DMS 273 treated with DMSO at 0.1 percent for 48 hours (cell line): ENCODE measurements at places on chromosomes 3 and 15.

- DNase-seq, result no peak
Measured at GRCh38 chr3:15952543-15953175, 154.9 kb upstream of the ANKRD28 start.

DNA sequence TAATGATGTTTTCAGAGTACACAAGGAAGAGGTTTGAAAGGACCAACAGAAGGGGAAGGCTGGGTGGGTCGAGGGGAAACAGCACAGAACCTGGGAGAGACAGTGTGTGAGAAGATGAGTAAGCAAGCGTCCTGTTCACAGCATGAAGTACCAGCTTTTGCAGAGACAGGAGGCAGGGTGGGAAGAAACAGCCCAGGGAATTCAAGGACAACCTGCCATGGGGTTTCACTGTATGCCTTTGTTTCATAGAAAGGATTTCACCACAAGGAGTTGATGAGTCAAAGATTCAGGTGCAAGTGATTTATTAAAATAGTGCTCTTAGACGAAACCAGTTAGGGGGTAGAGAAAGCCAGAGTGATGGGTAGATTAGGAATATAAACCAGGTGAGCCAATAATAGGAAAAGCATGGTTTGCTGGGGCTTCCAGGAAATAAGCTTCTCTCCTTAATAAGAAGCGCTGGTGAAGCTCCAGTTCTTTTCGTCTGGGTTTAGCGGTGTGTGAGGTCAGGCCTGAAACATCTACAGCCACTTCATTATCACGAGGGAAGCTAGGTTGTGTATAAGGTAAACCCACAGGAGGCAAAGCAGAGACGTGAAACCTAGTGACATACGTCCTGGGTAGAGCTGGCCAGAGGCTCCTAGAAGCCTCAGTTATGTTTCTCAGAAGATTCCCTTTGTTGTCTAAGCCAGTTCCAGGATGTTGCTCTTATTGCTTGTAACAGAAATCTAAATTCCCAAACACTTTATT, 3.9 kb downstream of the HHLA2 start:
- no peak for DNase-seq

DNA sequence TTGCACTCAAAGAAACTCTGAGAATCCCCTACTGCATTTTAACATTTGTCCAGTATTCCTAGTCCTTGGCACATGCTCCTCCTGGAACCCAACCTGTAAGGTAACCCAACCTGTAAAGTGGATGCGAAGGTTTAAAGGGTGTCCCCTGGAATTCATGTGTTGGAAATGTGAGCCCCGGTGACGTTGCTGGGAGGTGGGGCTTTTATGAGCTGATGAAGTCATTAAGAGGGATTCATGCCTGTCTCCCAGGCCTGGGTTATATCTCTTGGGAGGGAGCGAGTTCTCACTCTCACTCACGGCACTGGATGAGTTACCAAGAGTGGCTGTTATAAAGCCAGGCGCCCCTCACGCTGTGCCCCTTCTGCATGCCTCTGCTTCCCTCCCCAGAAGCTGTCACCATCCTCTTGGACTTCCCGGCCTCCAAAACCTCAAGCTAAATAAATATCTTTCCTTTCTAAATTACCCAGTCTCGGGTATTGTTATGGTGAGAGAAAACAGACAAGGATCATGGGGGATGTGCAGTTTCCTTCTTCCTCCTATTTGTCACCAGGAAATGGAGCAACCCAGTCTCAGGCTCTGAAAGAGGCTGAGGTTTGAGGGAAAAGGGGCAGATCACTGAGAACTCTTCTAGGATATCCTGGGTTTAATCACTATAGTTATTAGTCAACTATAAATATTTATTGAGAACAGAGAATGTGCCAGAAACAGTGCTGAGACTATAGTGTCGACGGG, 7.6 kb downstream of the XXYLT1 start:
- DNase-seq, result no peak

- no peak for DNase-seq
Measured at GRCh38 chr3:99645277-99646106, 7.1 kb downstream of the COL8A1 start.

- DNase-seq, result no peak
Measured at GRCh38 chr15:42716626-42717025, 20.3 kb downstream of the CDAN1 start.

DNA sequence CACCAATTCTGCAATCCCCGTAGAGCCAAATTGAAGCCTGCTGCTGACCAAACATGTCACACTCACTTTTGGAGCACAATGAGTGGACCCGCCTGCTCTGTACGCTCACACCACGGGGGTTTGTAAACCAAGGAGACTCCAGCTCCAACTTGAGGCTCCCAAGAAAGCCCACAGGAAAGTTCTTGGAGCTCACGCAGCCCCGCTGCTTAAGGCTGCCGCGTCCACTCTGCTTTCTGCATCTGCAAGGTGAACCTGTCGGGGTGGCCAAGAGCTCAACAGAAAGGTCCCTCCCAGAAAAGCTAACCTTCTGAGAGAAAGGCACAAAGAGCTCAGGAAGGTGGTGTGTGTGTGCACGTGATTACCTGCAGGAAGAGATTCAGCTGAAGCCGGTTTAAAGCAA, 94.9 kb downstream of the PCSK6 start:
- DNase-seq, result no peak

GRCh38 chr15:91981821-91982800, 128.6 kb downstream of the SLCO3A1 start:
- DNase-seq, result no peak

- no peak for DNase-seq
Measured at GRCh38 chr3:178479446-178479845, 56.8 kb upstream of the KCNMB2 start.

DNA sequence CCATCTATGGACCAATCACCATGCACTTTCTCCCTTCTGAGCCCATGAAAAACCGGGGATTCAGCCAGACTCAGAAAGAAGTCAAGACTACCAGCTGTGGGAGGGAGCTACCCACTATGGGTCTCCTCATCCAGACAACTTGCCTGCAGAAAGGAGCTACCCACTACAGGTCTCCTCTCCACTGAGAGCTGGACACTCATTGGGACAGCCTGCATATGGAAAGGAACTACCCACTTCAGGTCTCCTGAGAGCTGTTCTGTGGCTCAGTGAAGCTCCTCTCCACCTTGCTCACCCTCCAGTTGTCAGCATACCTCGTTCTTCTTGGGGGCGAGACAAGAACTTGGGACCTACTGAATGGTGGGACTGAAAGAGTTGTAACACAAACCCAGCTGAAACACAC, 22.3 kb upstream of the ZBED2 start:
- DNase-seq, result no peak

GRCh38 chr3:197335428-197336132, 37.2 kb upstream of the DLG1 start:
- no peak for DNase-seq

GRCh38 chr3:151804267-151804666, 9.6 kb upstream of the AADAC start:
- no peak for DNase-seq

- peak; percentile 49 for DNase-seq
Measured at GRCh38 chr3:123123716-123124616, 57.1 kb downstream of the PDIA5 start.

- peak; percentile 21 for DNase-seq
Measured at GRCh38 chr3:143120716-143121240, 1.2 kb downstream of the CHST2 start.

- no peak for DNase-seq
Measured at GRCh38 chr3:172096881-172097420, 57.6 kb downstream of the FNDC3B start.

DNA sequence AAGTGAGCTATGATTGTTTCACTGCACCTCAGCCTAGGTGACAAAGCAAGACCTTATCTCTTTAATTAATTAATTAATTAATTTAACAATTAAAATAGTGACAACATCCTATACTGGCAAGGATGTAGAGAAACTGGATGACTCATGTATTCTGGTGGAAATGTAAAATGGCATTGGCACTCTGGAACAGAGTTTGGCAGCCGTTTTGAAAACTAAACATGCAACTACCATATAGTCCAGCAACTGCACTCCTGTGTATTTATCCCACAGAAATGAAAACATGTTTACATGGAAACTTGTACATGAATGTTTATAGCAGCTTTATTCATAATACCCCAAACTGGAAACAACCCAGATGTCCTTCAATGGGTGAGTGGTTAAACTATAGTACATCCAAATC, 56.6 kb downstream of the ANP32A start:
- DNase-seq, result no peak

GRCh38 chr3:101988596-101988995, 139.3 kb downstream of the NFKBIZ start:
- DNase-seq, result no peak

DNA sequence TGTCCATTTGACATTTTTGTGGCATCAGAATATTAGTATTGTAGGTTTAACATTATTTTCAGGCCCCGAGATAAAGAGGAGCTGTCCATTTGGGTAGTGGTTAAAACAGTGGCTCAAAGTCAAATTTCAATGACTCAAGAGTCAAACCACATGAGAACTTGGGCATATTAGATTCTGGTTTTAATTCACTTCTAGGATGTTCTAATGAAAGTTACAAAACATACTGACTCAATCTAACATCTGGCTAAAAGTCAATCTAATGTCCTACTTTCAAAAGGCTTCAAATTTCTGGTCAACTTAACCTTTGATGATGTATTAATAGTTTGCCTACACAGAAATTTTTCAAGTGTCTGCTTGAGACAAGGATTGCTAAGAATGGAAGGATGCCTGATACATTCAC, 112.4 kb downstream of the ABI3BP start:
- DNase-seq, result no peak

DNA sequence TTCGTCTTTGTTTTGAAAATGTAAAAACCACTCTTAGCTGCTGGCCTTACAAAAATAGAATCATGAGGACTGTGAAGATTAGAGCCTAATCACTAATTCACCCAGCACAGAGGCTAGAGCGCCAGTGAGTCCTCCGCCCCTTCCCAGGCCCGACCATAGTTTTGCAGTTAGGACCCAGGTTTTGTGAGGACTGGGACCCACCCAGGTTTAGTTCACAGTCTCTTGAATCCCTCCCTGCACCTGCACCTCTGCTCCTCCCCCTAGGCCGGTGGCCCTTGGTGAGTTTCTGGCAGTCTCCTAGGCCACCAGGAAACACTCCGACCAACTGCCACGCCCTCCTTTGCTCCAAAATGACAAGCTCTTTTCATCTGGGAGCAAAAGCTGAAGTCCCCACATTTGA, 136.0 kb upstream of the CCDC54 start:
- DNase-seq, result peak; percentile 7

DNA sequence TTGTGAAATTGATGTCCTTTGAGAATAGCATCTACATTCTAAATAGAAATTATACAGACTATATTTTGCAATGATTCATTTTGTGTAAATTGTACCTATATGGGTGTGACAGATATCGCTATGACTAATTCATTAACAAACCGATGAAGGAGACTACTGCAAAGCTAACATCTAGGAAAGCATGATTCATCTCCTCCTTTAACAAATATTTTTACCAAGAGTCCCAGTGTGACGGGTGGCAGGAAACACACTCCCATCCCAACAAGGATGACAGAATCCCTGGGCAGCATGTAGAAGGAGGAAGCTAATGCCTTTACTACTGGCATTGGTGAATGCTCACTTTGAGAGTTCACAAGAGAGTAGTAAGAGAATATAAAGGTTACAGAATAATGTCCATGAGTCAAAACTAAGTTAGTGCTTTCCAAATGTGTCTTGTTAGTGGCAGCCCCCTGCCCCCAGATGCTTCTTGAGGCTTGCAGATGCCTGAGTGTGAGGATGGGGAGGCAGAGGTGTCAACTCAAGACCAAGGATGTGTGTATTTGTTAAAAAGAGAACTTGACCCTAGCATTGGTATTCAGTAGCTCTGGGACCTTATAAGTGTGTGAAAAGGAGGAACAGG, 180.6 kb downstream of the FMN1 start:
- no peak for DNase-seq

- peak; percentile 71 for DNase-seq
Measured at GRCh38 chr3:127544803-127545201, 45.7 kb downstream of the TPRA1 start.

- no peak for DNase-seq
Measured at GRCh38 chr3:180700941-180701340, 21.7 kb upstream of the CCDC39 start.

- DNase-seq, result no peak
Measured at GRCh38 chr3:184911570-184911969, 99.6 kb downstream of the VPS8 start.

GRCh38 chr3:77052733-77053670, 13.1 kb downstream of the ROBO2 start:
- DNase-seq, result no peak

GRCh38 chr3:133283958-133284807, 115.7 kb upstream of the BFSP2 start:
- DNase-seq, result no peak

- DNase-seq, result no peak
Measured at GRCh38 chr15:83682476-83683088, 28.7 kb downstream of the ADAMTSL3 start.

GRCh38 chr15:71791975-71792374, 18.4 kb upstream of the NR2E3 start:
- no peak for DNase-seq

- no peak for DNase-seq
Measured at GRCh38 chr3:193872265-193872753, 263.6 kb upstream of the HES1 start.

GRCh38 chr3:53062905-53063304, 17.0 kb upstream of the SFMBT1 start:
- no peak for DNase-seq

DNA sequence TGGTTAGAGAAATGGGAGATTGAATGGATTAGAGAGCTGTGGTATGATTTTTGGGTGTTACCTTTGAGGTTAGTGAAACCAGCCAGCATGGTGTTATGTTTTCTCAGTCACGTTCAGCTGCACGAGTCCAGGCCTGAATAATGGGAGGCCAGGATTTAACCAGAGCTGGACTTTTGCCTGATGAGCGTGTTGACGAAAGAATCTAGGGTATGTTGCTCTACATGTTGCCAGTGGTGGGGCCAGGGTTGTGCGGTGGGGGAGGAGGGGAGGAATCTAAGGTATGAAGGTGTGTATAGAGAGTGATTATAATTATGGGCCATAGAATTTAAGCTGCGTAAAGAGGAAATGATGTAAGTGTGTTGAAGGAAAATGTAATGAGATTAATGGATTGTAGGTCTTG, 22.8 kb downstream of the MINDY2 start:
- no peak for DNase-seq

DNA sequence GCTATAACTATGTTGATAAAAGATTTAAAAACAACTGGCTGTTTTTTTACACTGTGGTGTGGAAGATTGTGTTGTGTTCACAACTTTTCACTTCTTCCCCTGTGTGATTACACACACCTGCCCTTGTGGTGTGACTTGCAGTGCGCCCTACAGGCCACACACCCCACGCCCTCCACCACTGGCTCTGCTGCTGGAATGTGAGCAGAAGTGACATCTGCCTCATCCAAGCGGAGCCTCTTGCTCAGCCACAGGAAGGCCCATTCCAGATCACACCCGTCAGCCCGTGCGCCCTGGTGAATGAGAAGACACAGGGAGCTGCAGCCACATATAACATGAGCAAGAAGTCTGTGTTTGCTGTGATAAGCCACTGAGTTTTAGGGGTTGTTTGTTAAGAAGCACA, 7.0 kb downstream of the CCR2 start:
- no peak for DNase-seq

- no peak for DNase-seq
Measured at GRCh38 chr3:40307176-40307575, 2.3 kb upstream of the EIF1B start.
